ENCODE measurements at places on chromosomes 5 and 9. TPM values are rescaled to one million over a fixed set of nuclear protein-coding genes. Genes with fewer than 3 reads are reported as not detected.

SPINK7 gene
- not detected for total RNA-seq

CNTNAP3 gene
- total RNA-seq, result 94.2 TPM

IGIP gene
- total RNA-seq, result 4.8 TPM

GPR151 gene
- total RNA-seq, result not detected

GCNT1 gene
- total RNA-seq, result 37.3 TPM

CTNND2 gene
- under 0.01 TPM for total RNA-seq

GRXCR2 gene
- total RNA-seq, result under 0.01 TPM

ASPN gene
- not detected for total RNA-seq

CCDC127 gene
- 5.5 TPM for total RNA-seq

GRIN1 gene
- total RNA-seq, result under 0.01 TPM

ECSCR gene
- total RNA-seq, result not detected

C1QTNF2 gene
- total RNA-seq, result 0.11 TPM

PLPP1 gene
- total RNA-seq, result 21.6 TPM

NELFB gene
- total RNA-seq, result 57.0 TPM

ISL1 gene
- not detected for total RNA-seq

IL33 gene
- total RNA-seq, result not detected

PCDHA5 gene
- 0.11 TPM for total RNA-seq

Measured in placental epithelial cell (primary cell).